ENCODE measurements at places on chromosomes 12 and 14.

GRCh38 chr14:31955936-31956579 is 121.0 kb upstream of the ARHGAP5 start:
- no peak for DNase-seq

DNA sequence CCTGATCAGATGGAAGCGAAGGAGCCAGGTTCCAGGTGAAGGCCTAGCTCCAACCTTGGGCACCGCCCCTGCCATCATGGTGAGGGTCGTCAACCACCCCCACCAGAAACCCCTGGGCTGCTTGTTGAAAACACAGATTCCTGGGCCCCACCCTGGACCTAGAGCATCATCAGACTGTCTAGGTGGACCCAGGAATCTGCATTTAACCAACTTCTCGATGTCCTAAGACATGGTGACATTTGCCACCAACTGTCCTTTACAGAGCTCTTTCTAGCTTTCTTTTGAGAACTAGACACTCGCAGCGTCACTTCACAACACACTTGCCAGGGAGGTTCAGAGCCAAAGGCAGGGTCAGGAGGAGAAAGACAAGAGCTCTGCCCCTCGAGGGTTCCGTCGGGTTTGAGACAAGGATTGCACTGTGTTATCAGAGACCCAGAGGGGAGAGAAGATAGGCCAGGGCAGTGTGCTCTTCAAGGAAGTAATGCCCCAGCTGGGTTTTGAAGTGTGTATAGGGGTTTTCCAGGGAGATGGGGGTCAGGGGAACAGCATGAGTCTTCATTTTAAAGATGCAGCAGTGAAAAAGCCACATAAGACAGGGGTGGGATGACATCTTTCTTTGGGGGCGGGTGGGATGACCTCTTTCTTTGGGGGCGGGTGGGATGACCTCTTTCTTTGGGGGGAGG is 24.6 kb downstream of the RFLNA start:
- DNase-seq, result no peak

DNA sequence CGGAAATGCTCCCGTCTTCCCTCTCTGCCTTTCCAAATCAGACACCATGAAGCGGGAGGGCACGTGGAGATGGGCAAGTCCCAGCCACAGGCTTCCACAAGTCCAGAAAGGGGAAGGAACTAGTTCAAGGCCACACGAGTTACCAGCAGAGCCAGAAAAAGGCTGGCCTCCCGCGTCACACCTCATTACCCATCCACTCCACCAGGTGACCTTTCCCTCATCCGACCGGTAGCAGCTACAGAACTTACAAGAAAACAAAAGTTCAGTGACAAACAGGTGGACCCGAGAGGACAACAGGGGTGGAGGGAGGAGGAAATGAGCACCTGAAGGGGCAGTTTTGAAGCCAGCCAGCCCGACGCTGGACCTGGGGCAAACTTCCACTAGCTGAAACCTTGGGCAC is 46.9 kb downstream of the CHGA start:
- DNase-seq, result no peak

DNA sequence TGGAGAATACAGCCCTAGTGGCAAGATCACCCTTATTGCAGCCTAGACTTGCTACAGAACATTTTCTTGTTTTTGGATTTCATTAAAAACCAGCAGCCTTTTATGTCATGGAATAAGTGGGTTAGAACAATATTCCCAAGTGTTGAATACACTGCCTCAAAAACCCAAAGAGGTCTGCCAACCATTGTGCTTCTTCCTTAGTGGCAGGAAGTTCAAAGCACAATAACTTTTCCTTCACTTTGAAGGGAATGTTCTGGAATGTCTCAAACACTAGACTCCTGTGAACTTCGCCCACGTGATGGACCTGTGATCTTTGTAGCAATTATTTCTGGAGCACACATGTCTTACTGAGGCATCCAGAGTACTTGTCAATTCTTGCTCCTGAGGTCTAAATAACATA is 8.5 kb downstream of the SLC17A8 start:
- no peak for DNase-seq

- DNase-seq, result no peak
These were observed 942 bp downstream of the ZC2HC1C start for GRCh38 chr14:75070383-75070782.

GRCh38 chr12:91111366-91112325 is at the start of gene LUM:
TSS of gene LUM (minus strand) at chr12:91111494. CDS start at chr12:91108979, 2,515 bp downstream.
- DNase-seq, result no peak

DNA sequence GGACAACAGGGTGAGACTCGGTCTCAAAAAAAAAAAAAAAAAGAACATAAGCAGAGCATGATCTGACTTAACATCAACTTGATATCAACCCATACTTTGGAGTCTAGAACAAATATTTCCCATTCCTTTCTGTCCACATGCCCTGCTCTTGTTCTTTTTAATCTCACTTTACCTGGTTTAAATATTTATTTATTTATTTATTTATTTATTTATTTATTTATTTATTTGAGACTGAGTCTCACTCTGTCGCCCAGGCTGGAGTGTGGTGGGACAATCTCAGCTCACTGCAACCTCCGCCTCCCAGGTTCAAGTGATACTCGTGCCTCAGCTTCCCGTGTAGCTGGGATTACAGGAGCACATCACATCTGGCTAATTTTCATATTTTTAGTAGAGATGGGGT is 19.6 kb upstream of the LRP6 start:
- DNase-seq, result no peak

GRCh38 chr12:64172143-64172970 is 49.7 kb downstream of the KICS2 start:
- no peak for DNase-seq

- DNase-seq, result no peak
These were observed 1.1 kb upstream of the GNB3 start for GRCh38 chr12:6839482-6840201.

DNA sequence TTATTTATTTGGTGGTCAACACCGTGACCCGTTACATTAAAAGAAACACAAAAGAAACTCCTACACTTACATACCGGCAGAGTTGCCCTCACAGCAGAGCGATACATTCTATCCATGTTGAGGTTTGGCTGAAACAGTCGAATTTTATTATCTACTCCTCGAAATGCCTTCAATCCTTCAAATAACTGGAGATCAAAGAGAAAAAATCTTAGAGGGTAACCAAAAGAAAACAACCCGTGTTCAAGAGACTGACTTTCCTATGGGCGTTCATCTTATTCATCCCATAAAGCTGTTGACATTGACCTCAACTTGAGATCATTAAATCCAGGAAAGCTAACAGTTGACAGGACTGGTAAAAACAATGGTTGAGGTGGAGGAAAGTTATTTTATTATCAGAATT is 67.7 kb downstream of the BCAT1 start:
- DNase-seq, result no peak

DNA sequence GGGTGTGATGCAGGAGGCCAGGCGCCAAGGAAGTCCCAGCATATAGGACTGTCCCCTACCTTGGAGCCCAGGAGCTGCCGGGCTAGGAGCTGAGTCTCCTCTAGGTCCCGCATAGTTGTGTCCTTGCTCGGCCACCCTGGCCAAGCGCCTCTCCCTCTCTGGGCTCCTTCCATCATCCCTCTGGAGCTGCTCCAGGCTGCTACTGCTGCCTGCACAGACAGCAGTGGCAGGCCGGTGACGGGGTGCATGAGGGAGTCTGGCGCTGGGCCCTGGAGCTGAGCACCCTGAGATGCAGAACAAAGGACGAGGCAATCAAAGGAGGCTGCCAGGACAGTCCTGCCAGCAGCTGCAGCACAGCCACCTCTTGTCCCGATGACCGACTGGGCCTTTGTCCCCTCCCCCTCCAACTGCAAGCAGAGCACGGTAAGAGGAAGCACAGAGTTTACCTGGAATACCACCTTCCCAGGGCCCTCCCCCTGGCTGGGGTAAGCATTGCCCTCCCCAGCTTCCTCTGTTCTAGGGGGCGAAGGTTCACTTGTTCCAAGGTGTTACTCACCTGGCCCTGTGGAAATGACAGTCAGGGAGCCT is 10.4 kb downstream of the DTX1 start:
- no peak for DNase-seq

GRCh38 chr12:131675126-131676080 is 35.5 kb upstream of the SFSWAP start:
- DNase-seq, result no peak

DNA sequence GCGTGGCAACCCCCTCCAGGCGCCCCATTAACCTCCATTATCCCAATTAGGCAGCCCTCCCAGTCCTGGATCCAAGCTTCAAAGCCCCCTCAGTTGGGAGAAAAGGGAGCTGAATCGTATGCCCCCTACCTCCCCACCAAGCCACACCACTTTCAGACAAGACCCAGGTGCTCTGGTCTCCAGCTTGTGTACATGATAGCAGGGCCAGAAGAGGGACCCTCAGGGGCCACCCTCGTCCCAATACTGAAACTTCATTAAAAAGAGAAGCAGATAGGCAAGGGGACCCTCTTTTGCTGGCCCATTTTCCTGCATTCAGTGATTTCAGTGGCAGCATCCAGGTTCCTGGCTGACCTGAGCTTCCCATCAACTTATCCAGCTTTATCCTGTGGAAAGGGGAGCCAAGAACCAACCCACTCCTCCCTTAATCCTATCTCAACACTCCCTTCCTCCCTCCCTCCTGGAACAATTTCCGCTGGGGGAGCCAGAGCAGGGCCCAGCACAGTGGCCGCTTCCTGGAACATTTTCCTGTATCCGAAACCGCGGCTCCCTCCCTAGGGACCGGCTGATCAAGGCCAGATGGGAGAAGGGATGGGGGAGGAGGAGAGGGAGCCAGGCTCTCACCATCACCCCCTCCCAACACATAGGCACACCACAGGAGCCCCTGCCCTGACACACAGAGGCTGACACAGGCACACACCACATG is 9.5 kb upstream of the SP7 start:
- DNase-seq, result no peak

DNA sequence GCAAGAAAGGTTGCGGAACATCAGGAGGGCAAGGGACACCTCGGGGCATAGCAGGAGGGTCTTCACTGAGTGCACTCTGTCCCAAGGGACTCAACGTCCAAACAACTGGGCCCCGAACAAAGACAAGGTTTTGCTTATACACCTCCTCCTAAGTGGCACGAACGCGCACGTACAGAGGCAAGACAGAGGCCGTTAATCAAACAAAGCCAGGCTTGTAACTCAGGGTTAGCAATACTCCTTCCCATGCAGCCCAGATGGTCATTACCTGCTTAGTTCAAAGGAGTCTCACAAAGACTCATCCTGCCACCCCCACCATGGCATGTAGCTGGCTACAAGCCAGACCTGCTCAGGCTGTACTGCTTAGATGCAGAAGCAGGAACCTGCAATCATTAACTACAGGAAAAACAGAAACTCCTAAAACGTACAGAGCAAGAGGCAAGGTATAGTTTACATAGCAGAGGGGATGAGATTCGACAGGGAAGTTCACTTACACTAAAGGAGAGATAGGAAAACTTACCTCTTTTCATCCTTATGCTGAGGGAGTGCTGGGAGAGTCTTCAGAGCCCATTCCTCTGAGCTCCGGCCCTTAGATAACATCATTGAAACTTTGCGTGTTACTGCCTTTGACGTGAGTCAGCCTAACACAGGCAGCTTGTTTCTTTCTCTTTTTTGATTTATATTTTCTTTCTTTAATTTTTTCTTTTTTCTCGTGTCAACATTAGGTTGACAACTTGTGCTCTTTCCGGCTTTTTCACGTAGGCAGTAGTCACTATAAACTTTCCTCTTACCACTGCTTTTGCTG is 1319.1 kb downstream of the TMEM121 start:
- no peak for DNase-seq

DNA sequence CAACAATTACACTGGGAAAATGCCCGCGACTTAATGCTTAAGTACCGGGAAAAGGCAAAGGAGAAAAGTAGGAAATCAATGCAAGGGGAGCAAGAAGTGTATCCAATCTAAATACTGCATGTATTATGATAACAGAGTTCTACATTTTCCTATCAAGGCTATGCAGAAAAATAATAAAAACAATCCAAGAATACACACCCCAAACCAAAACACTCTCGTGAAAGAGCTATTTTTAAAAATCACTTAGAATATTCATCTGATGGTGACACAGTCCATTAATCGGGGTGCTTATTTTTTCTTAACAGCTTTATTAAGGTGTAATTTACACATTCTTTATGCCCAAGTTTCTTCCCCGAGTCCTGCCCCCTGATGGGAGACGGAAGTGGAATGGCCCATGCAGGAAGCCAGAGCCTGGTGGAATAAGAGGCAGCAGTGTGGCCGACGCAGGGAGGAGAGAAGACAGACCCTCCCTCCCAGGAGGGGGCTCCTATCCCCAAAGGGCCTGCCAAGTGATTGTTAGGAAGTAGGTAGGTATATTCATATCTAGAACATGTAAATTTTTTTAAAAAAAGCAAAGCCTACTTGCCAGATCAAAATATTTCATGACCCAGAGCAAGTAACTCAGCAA is 174.3 kb downstream of the FOXN3 start:
- no peak for DNase-seq

- DNase-seq, result no peak
These were observed 150.2 kb downstream of the SRGAP1 start for GRCh38 chr12:63994704-63995103.

DNA sequence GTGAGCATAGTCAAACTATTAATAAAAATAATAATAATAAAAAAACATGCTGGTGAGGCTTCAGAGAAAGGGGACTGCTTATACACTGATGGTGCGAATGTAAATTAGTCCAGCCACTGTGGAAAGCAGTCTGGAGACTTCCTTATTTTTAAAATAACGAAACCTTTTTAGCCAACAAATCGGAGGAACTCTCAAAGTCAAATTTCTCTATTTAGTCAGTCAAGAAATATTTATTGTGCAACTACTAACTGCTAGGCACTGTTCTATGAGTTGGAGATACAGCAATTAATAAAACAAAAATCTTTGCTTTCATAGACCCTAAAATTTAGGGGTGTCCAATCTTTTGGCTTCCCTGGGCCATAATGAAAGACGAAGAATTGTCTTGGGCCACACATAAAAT is 10.8 kb downstream of the TAOK3 start:
- no peak for DNase-seq

DNA sequence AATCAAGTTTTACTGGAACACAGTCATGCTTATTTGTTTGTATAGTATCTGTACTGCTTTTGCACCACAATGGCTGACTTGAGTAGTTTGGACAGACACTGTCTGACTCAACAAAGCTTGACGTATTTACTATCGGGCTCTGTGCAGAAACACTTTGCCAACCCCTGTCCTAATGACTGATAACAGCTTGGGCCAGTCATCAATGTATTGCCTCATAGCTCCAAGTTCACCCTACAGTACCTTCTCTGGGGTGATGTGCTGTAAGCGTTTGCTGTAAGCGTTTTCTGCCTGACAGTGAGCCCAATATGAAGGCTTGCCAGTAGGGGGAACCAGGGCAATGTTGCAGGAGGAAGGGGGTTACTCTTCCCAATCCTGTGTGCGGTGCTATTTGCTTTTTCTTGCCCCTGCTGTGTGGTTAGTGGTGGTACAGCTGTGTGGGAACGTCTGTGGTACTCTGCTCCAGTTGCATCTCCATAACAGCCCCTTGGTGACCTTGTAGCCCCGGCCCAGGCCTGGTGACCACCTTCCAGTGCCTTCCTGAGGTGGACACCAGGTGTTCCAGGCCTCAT is 5.4 kb upstream of the CCDC177 start:
- no peak for DNase-seq

- no peak for DNase-seq
These were observed 26.6 kb downstream of the GPRC5D start for GRCh38 chr12:12925388-12925787.

- DNase-seq, result no peak
These were observed 151.9 kb upstream of the NRXN3 start for GRCh38 chr14:78018283-78018682.

GRCh38 chr12:128178565-128178964 is 88.4 kb upstream of the TMEM132C start:
- DNase-seq, result no peak
